ENCODE measurements at places on chromosomes 4 and X.
A peak's percentile ranks its signal among the peaks of the same experiment; 100 is the strongest.

DNA sequence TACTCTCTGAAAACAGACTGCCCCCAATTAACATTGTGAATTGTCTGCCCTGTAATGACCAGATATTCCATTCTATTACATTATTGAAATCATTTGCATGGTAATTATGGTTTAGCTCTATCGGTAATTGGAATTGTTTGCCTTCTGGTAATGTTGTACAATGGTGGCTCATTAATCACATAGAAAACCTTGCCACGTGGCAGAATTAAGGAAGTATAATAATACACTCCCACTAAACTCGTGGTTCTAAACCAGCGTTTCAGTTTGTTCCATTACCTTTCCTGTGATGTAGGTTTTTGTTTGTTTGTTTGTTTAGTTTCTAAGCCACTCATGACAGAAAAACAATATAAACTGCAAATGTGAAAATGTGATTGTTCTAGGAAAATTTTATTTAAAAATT is 45.1 kb upstream of the TAPT1 start:
- no peak for DNase-seq

GRCh38 chr4:155745984-155746383 is 12.8 kb upstream of the GUCY1B1 start:
- no peak for DNase-seq

DNA sequence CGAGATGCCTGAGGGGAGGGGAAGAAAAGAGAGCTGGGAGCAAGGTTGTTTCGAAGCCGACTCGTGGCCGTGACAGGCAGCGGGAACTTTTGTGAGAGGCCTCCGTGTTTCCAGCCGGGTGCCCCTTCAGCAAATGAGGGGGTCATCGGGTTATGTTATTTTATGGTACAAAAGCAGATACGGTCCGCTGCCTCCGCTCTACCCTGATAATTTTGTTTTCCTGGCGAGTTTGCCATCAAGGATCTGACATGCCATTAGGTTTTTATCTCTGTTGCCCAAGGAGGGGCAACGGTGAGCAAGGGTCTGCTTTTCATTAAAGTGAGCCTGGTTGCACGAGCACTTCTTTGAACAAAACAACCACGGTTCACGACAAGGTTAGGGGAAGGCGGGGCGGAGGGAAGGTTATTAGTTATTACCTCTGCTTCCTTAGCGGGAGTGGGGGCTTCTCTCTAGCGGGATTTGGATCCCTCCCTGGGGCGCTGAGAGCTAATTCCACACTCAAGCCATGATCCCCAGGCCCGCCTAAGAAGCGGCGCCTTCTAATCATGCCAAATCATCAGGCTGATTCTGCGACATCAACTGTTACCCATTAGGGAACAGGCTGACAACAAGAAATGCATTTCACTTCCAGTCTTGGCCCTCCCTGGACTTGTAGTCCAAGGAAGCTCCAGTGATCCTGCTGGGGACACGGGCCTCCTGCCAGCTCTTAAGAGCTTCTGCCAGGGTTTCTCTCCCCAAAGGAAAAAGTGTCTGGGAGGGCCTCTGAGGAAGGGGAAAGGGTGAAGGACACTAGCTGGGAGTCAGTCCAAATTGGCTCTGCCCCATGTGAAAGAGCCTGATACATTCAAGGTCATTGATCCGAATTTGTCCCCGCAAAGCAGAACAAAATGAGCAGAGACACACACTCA is 617.7 kb downstream of the MID1IP1 start:
- no peak for DNase-seq

GRCh38 chrX:12223650-12224049 is 85.4 kb downstream of the FRMPD4 start:
- DNase-seq, result no peak

GRCh38 chr4:86544310-86544966 is 49.7 kb upstream of the PTPN13 start:
- DNase-seq, result no peak

GRCh38 chrX:74426071-74426470 is 4.8 kb downstream of the SLC16A2 start:
- DNase-seq, result no peak

DNA sequence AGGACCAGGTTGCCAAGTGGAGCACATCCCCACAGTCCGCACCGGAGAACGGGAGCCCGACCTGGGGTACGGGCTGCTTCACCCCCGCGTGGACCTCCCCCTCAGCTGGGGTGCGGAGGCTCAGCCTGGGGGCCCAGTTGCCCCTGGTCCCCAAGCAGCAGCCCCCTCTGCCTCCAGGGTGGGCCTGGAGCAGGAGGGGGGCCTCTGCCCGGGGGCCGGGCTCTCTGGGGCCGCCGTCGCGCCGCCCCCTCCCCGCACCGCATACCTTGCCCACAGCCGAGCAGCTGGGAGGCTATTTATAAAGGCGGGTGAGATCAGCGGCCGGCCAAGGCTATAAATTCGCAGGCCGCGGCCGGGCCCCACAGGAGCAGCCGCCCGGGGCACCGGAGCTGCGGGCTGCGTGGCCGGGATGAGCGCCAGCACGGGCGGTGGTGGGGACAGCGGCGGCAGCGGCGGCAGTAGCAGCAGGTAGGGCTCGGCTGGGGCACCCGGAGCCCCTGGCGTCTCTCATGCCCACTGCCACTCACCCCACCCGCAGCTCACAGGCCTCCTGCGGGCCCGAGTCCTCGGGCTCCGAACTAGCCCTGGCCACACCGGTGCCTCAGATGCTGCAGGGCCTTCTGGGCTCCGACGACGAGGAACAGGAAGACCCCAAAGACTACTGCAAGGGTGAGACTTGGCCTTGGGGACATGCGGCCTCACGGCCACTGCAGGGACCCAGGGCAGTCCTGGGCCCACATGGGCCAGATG is at the start of gene SRPK3:
TSS of gene SRPK3 (plus strand) at position 364 of the 750 bp plus-strand sequence. CDS start at position 410, 46 bp downstream.
- no peak for DNase-seq

GRCh38 chr4:98117363-98117762 is 25.9 kb downstream of the STPG2 start:
- DNase-seq, result no peak

DNA sequence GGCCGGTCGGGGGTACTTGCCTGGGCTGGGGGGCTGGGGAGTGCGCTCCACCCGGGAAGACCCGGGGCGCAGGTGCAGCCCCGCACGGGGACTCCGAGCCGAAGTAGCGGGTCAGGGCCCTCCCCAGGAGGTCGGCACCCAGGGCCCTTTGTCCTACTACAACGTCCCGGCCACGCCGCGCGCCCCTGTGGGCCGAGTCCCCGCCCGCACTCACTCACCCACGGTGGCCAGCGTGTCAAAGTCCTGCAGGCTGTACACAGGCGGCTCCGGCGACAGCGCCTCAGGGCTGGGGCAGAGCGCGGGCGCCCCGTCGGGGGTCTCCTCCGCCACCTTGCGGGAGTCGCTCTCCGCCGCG is 602 bp downstream of the PRKX start:
- DNase-seq, result no peak

DNA sequence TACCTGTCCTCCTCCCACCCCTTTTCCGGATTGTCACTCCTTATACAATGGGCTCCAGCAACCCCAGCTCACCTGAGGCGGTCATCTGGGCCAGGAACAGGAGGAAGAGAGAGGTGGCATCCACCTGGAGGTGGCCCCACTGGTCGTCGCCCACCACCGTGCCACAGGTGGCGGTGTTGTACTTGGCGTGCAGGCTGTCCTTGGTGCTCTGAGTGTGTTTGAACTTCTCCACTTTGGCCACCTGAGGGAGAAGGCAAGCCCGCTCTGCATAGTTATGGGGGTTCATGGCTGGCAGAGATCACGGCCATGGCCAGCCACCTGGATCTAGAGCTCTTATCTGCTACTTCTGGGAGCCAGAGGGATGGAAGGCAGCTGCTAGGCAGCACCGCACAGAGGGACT is 32.9 kb downstream of the PHKA2 start:
- no peak for DNase-seq

GRCh38 chr4:74893171-74893570 is 39.7 kb upstream of the PARM1 start:
- no peak for DNase-seq

DNA sequence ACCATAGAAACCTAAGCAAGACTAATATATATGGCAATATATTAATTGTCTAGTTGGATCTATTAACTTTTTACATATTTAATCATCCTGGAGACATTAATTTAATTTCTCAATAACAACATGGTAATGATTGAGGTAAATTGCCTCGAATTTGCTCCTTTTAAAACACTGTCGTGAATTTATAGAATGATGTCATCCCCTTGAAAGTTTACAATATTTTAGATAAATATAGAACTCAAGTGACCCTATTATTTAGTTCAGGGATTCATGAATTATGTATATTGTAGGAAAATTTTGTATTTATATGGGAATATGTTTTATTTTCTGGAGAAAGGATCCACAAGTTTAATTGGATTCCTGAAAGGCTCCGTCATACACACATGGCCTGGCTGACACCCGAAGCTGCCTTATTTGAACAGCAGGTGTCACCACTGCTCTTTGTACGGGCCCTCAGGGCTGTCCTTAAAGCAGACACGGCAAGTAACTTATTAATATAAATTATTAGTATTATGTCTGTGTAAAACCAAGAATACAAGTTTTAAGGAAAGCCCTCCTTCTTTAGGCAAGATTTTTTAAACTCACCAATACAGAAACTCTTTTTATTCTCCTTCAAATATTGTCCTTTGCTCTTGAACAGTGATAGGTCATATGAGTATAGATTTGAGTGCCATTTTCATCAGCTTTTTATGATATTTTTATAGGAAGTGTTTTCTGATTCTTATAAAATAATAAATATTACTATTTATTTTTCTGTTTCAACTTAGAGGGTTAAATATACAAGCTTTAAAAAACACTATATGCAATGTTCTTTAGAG is 1.9 kb upstream of the PLRG1 start:
- DNase-seq, result peak; percentile 34

GRCh38 chr4:46249516-46249915 is 125.7 kb upstream of the GABRG1 start:
- no peak for DNase-seq

DNA sequence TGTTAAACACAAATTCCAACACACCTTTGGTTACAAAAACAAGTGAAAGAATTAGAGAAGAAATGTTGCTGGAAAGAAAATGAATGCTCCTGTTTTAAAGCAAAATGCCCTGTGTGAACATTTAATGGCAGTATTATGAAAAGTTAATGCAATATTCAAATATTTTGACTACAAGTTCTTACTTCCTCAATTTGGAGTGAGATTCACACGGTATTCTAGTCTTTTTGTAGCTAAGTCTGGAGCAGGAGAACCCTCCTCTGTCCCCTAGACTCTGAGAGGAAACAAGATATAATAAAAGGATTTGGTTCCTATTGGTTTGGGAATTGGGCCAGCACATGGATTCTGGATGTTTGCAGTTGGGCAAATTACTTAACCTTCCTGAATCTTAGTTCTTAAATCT is 12.7 kb downstream of the MAD2L1 start:
- no peak for DNase-seq

- no peak for DNase-seq
Observed at GRCh38 chr4:88320780-88321373, 36.5 kb upstream of the PPM1K start.

DNA sequence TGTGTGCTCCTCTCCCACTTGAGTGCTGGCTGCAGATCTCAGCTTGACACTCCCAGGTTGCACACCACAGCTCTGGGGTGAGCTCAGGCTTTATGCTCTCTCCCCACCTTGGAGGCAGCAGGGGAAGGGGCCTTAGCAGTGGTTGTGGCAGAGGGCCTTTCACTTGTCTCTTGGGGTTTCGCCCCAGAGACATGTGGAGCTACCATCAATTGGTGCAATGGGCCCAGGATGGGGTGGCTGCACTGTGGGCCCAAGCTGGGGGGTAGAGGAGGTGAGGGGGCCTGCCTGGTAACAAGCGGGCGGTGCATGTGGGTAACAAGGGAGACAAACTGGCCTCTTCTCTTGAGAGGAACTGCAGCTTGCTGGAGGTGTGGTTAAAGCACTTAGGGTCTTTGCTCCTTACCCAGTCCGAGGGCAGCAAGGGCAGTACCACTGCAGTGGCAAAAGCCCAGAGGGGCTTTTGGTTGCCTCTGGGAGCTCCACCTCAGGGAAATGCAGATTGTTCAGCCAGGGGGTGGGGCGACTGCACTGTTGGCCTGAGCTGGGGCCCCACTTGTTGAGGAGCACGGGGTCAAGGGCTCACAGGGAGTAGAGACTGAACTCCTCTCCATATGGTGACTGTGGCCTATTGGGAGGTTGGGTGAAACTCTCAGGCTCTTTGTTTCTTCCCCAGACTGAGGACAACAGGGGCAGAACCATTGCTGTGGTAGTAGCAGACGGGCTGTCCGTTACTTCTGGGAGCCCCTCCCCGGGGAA is 30.5 kb upstream of the OR13H1 start:
- no peak for DNase-seq

DNA sequence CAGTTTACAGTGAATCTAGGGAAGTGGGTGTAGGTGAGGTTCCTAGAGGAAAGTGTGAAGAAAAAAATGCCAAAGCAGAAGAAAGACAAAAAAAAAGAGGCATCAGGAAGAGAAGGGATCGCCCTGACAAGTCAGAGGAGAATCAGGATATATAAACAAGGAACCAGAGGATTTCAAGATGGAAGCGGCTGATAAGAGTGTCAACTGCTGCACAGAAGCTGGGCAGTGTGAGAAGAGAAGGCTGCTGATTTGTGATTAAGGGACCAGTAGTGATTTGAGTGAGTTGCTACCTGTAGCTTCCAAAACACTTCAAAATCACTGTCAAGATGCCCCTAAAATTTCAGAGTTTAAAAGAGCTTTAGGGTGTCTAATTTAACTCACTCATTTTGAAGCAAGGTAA is 258.2 kb downstream of the PPP3CA start:
- DNase-seq, result no peak

DNA sequence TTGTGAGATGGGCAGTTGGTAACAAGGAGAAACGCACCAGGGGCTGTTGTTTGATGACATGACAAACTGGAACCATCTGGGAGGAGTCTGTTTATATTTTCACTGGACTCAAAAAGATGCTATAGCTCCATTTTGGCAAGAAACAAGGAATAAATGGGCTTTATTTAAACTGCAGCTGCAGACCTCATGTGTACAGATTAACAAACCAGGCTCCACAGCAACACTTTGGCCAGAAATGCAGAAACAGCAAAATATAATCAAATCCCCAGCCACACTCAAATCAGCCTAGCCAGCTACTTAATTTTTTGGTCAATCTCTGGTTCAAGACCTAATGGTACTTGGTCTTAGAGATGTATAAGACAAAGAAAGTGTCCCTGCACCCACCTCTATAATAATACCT is 52.7 kb downstream of the ASB9 start:
- DNase-seq, result no peak

DNA sequence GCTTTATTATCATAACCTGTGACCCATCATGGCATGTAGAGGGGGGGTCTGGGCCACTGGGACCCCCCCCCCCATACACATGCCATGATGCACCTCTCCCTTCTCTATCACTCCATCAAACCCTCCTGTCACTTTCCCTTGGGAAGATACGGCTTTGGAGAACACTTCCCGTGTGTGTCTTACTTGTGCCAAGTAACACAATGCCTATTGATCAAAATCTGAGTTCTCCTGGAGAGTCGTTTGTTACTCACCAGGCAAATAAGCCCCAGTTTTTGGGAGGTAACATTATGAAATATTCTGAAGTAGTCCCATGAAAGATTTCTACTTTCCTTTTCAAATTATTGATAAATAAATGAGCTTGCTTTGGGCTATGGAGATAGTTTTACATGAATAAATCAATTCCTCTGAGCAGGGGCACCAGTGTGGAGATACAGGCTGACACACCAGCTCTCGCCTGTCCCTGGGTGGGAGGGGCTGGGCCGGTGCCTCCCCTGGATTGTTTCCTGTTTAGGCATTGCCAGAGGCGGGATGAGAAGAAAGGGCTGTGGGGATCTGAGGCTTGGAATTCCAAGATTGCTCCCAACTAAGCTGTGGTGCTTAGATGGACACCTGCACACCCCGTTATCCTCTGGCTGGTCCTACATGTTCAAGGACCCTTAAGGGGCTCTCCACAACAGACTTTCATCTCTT is 63.2 kb upstream of the WWC2 start:
- DNase-seq, result no peak
